Kidney epithelial cell (primary cell): ENCODE measurements at places on chromosomes 6 and 20. TPM values are rescaled to one million over a fixed set of nuclear protein-coding genes. Genes with fewer than 3 reads are reported as not detected.
A peak's percentile ranks its signal among the peaks of the same experiment; 100 is the strongest.

DNA sequence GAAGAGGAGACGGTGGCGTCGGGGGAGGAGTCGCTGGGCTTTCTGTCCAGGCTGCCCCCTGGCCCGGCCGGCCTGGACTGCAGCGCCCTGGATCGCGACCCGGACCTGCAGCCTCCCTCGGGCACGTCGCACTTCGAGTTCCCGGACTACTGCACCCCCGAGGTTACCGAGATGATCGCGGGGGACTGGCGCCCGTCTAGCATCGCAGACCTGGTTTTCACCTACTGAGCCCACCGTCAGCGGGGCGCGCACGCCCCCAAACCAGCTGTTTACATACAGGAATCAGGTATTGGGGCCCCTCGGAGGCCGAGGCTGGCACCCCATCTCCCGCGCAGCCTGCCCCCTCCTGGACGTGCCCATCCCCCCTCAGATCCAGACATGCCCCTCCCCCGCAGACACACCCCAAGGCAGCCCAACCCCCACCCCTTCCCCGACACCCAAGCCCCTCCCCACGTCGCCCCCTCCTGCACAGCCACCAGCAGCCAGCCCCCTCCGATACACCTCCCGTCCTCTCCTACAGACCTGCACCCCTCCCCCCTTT lies 1.4 kb downstream of the SOX12 start:
- no peak for DNase-seq

DNA sequence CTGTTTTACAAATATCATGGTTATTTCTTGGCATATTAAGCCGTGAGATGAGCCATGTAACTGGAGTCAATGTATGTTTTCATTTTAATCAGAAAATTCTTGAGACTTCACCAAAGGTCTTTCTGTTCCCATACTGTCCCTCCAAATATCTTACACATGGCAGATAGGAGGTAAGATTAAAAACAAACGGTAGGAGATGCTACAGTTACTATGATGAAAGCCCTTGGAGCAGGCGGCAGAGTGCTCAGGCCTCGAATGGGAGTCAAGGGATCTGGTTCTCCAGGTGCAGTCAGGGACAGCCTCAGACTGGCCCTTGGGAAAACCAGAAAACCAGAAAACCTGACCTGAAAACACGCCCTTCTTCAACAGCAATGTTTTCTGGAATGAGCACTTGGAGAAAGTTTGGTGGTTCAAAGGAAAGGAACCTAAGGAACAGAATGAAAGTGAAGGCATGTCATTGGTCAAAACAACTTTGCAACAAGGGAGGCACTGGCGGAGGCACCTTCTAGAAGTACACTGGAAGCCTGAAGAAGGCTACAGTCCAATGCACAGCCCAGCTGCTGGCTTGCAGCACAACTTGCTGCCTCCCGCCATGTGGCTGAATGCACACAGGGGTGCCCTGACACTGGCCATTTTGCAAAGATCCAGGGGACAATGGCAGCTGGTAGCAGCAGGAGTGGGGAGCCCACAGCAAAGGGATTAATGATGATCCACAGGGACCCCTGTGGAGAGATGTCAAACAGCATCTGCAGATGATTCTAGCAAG lies 17.4 kb upstream of the FOXO3 start:
- no peak for DNase-seq

DNA sequence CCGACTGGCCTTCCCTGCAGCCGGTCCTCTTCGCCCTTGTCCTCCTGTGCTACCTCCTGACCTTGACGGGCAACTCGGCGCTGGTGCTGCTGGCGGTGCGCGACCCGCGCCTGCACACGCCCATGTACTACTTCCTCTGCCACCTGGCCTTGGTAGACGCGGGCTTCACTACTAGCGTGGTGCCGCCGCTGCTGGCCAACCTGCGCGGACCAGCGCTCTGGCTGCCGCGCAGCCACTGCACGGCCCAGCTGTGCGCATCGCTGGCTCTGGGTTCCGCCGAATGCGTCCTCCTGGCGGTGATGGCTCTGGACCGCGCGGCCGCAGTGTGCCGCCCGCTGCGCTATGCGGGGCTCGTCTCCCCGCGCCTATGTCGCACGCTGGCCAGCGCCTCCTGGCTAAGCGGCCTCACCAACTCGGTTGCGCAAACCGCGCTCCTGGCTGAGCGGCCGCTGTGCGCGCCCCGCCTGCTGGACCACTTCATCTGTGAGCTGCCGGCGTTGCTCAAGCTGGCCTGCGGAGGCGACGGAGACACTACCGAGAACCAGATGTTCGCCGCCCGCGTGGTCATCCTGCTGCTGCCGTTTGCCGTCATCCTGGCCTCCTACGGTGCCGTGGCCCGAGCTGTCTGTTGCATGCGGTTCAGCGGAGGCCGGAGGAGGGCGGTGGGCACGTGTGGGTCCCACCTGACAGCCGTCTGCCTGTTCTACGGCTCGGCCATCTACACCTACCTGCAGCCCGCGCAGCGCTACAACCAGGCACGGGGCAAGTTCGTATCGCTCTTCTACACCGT lies 6.1 kb downstream of the UBD start:
- no peak for DNase-seq

DNA sequence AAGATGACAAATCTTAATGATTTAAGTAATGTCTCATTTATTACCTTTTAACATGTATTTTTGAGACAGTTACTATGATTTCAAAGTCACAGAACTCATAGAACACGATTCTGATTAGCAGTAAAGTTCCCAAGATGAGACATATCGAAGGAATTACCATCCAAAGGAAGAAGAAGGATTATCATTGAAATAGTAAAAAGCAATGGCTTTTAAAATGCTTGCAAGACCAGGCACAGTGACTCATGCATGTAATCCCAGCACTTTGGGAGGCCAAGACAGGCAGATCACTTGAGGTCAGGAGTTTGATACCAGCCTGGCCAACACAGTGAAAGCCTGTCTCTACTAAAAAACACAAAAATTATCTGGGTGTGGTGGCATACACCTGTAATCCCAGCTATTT lies 219.2 kb downstream of the KHDC1L start:
- no peak for DNase-seq

DNA sequence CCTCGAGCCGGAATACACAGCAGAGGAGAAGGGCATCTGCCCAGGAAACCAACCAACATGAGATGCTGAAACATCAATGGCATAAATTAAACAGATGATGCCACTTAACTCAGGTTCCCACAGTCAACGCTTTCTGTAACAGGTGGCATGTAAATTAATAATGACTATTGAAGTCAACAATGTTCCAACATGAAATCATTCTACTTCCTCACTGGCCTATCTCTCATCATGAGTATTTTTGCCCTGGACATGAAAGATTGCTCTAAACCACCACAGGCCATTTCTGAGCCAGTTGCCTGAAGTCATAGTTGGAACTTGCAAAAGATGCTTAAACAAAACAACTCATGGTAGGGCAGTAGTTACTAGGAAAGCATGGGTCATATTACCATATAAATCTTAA lies 397.9 kb upstream of the JARID2 start:
- DNase-seq, result no peak

DNA sequence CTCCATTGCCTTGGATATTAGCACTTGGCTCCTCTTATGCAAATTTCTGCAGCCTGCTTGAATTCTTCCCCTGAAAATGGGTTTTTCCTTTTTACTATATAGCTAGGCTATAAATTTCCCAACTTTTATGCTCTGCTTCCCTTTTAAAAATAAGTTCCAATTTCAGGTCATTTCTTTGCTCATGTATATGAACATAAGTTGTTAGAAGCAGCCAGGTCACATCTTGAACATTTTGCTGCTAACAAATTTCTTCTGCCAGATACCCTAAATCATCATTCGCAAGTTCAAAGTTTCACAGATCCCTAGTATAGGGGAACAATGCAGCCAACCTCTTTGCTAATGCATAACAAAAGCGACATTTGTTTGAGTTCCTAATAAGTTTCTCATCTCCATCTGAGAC lies 34.5 kb upstream of the ENPP4 start:
- no peak for DNase-seq

GRCh38 chr20:1381753-1382591 lies 10.9 kb downstream of the FKBP1A start:
- no peak for DNase-seq

- no peak for DNase-seq
Observed at GRCh38 chr6:82570083-82570482, 206.5 kb downstream of the TPBG start.

GRCh38 chr20:17625246-17626051 lies 55.6 kb downstream of the DSTN start:
- no peak for DNase-seq

DNA sequence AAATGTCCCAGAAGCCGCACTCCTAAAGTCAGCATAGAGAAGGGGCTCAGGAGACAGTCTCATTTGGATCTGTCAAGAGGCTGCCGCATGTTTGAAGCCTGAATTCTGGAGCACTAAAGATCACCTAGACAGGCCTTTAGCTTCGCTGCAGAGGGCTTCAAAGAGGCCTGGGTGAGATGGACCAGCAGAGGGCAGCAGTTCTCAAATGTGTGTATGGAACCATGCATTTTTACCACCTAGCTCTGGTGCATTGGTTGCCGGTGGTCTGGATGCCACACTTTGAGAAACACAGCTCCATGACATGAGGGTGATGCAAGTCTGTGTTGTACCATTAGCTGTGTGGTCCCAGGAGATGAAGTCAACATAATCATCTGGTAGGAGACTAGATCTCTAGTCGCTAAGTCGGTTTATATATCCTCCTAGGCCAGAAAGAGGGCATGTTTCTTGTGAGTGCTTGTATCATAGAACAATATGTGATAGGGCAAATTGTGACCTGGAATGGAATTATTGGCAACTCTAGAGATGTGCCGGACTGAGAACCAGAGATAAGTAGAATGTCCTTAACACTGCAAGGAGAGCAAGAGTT lies 64.8 kb downstream of the KIAA0319 start:
- DNase-seq, result peak; percentile 12

DNA sequence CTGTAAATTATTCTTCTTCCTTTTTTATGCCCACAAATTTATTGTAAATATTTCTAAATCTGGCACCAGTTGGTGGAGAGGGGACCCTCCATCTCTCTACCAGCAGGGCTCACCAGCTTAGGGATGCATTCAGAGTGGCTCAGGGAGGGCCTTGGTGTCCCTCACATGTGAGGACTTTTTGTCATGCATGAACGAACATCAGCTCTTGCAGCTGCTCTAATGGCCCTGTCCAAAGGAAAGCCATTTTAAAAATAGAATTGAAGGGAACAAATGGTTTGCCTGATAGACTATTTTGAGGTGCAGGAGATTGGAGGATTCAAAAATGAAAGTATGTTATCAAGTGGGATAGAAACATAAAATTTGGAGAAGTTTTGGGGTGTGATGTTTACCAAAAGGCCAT lies 37.5 kb upstream of the KLHL31 start:
- DNase-seq, result no peak

DNA sequence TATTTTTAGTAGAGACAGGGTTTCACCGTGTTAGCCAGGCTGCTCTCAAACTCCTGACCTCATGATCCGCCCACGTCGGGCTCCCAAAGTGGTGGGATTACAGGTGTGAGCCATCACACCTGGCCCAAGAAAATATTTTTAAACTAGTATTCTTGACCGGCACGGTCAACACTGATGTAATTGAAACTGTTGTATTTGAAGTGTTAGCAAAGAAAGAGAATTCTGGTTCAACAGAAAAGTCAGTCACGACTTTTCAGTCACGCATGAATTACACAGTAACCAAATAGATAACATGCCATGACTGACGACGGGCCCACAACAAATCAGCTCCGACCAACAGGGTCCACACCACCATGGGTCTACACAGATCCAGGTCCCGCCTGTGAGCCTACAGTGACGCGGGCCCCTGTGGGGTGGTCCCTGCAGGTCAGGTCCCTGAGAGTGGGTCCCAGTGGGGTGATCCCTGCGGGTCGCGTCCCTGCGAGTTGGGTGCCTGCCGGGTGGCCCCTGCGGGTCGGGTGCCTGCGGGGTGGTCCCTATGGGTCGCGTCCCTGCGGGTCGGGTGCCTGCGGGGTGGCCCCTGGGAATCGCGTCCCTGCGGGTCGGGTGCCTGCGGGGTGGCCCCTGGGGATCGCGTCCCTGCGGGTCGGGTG lies 1.0 kb downstream of the GMEB2 start:
- no peak for DNase-seq

DNA sequence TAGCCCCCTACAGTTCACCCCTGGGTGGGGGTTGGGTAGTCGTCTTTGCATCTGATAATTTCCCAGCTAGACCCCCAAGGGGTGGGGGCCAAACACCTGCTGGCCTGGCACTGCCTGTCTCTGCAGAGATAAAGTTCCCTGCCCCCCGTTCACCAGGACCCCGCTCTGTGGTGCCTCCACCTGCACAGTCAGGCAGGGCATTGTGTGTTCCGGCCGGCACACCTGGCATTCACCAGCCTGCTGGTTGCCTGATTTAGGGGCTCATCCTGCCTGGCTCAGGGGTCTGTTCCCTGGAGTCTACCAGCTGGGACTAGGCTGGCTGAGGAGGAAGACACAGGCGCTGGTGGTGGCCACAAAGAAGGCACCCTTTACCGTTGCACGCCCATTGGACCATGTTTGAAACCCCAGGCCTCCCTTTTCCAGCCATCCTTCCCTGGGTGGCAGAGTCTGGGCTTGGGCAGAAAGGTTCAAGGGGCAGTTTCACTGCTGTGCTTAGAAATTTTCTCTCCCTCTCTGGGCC lies 30.8 kb upstream of the SCRT2 start:
- no peak for DNase-seq

GRCh38 chr20:29325304-29325640 lies 1932.2 kb upstream of the DEFB115 start:
- DNase-seq, result no peak

DNA sequence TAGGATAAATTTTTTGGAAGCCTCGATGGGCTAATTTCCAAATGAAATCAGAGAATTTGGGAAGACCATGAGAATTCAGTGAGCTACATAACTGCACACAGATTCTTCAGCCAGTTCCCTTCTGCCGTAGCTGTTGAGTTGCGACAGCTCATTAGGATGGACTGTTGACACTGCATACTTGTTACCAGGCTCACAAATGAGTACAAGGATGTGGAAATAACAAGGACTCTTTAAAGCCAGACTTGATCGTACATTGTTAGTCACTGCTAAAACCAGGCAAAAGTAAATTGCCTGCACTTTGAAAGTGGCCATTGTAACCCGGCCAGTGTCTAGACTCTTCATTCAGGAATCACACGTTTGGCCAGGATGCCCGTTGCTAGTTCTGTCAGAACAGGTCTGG lies 37.0 kb downstream of the NDUFAF5 start:
- no peak for DNase-seq

GRCh38 chr6:144064402-144065212 lies 30.8 kb downstream of the SF3B5 start:
- no peak for DNase-seq

DNA sequence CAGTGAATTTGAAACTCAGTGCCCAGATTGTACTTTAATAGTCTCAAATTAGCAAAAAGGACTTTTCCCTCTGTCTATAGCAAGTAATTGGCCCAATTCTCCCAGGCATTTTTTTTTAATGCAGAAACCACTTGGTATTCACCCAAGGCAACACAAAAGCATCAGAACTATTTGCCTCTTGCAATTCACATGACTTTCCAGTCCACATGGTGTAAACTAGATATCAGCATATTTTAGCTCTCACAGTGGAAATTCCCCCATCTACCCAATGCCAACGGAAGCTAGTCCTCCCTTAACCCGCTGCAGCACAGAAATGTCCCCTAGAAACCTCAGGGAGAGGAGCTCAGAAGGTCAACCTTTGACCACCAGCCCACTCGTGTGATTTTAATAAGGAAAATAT lies 103.4 kb upstream of the CDYL start:
- DNase-seq, result no peak

Gene KIZ
- total RNA-seq, result 4.7 and 11.4 TPM in 2 replicates

Gene MMUT
- 13.0 and 13.8 TPM in 2 replicates for total RNA-seq

Gene DEF6
- total RNA-seq, result 3.2 and 3.6 TPM in 2 replicates
